Stimulated activated CD8-positive, alpha-beta memory T cell treated with anti-CD3 and anti-CD28 coated beads, Interleukin-7, amount 100 ng/mL, for 1 hour (primary cell): ENCODE measurements at places on chromosomes 2 and 18.

DNA sequence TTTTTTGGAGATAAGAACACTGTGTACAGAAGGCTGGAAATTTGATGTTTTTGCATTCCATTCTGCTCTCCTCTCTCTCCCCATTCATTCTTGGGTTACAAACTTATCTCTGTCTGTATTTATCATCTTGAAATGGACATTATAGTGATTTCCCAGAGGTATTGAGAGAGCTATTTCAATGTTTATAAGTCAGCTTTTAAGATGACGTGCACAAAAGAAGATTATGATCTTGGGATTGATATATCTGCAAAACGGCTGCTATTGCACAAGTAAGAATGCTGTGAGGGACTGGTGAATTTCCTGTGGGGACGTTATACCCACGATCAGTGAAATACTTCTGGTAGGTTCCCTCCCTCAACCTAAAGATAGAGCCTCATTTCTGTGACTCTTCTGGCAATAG is 61.0 kb upstream of the DTNA start:
- no peak for DNase-seq

- DNase-seq, result no peak
These were observed 1.8 kb upstream of the PCARE start for GRCh38 chr2:29075894-29076705.

- DNase-seq, result no peak
These were observed 709.5 kb upstream of the ACVR2A start for GRCh38 chr2:147135376-147135775.

GRCh38 chr18:70154591-70155194 is 50.8 kb downstream of the RTTN start:
- no peak for DNase-seq

DNA sequence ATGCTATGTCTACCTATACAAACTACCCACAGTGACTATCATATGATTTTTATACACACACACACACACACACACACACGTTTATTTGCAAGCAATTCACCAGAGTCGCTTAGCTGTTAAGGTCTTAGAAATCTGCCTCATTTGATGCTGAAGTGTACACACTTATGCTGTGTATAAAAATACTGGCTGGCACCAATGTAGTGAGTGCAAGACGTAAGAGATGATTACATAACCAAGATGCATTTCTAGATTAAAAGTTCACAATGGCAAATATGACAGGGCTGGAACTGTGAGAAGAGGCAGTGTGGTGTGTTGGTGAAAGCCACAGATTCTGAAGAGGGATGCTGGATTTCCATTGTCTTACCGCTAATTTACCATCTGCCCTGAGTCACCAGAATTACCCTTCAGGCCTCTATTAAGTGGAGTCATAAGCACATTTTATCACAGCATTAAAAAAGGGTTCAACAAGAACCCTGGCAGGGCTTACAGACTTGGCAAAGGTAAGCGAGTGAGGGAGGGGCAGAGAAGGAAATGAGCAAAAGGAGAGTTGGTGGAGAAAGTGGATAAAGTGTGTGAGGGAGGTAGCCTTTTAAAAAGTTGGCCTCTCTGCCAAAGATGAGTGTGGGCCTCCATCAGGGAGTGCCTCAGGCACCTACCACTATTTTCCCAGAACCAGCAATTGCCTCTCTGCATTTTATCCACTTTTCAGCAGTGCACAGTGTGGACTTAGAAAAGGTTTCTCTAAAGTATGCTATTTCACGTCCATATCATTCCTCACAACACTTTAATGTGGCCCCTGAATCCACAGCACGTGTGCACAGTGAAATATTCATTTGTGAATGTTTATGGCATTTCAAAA is 21.5 kb downstream of the MEIS1 start:
- no peak for DNase-seq

- DNase-seq, result no peak
These were observed 279.3 kb downstream of the CDH19 start for GRCh38 chr18:66324616-66325015.

GRCh38 chr2:37833423-37833822 is 91.7 kb upstream of the RMDN2 start:
- peak; percentile 7 for DNase-seq

DNA sequence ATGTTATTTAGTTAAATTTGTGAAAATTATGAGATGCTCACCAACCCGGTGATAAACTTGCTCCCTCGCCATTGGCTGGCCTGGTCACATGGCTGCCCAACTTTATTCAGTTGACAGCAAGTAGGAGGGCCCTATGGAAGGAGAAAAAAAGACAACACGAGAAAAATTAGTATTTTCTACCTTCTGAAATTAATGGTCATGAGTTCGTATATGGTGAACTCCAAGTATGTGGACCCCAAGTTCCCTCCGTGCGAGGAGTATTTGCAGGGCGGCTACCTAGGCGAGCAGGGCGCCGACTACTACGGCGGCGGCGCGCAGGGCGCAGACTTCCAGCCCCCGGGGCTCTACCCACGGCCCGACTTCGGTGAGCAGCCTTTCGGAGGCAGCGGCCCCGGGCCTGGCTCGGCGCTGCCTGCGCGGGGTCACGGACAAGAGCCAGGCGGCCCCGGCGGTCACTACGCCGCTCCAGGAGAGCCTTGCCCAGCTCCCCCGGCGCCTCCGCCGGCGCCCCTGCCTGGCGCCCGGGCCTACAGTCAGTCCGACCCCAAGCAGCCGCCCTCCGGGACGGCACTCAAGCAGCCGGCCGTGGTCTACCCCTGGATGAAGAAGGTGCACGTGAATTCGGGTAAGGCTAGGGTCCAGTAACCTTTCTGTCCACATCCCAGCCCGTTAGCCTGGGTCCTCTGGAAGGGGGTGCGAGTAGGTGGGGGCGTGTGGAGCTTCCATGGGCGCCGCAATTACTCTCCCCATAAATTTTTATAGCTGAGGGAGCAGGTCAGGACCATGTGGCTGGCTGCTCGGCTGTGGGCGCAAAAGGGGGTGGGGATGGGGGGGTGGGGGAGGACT is at the start of gene HOXD4:
TSS of gene HOXD4 (plus strand) at position 109 of the 846 bp plus-strand sequence. CDS start at position 193, 84 bp downstream.
- DNase-seq, result no peak

DNA sequence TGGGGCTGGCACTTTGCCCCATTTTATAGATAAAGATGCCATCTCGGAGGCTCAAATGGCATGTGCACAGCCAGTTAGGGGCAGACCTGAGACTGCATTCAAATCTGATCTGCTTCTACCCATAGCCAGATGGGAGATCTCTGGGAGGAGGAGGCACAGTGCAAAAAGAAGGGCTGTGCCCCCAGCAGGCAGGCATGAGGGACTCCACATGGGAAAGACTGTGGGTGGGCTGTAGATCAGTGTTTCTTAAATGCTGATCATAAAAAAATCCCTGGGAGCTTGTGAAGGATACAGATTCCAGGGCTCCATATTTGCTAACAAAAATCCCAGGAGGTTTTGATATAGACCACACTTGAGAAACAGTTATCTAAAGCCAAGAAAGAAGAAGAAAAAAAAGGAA is 15.2 kb downstream of the PAX8 start:
- DNase-seq, result no peak

DNA sequence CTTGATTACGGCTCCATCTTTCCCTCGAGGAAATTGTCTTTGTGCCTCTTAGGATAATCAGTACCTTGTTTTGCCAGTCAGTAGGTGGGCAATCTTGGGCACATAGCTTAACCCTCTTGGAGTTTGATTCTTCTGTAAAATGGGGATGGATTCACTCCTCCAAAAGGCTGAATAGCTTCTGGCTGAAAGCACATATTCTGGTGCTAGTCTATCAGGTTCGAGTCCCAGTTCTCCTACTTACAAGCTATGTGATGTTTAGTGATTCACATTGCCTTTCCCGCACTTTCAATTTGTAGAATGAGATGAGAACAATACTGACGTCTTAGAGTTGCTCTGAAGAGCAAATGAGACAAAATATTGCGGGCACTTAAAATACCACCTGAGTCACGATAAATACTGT is 43.9 kb downstream of the ATIC start:
- DNase-seq, result no peak

- no peak for DNase-seq
These were observed 172.7 kb downstream of the HRH4 start for GRCh38 chr18:24633121-24633520.

DNA sequence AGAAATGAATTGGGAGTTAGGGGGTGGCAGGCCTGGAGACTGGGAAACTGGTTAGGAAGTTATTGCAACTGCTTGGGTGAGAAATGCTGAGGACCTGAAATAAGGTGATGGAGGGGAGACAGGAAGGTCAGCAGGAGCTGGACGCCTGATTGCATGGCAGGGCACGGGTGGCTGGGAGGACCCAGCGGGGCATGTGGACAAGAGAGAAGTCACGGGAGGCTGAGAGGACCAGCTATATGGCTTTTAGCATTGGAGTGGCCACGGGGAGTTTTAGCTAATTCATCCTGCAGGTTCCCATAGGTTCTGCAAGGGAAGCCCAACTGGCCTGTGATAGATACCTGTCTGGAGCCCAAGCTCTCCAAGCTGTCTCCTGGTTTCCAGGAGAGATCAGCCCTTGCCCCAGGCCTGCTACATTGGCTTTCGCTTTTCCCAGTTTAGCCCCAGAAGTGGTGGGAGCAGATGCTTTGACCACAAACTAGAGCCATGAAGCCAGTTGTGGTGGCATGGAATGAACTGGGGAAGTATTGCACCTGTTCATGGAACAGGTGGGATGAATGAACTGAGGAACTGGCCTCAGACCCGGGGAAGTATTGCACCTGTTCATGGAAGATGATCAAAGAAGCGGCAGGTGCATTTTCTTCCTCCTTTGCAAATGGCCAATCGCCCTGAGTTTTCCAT is 93.6 kb upstream of the TAF1B start:
- no peak for DNase-seq

- no peak for DNase-seq
These were observed 263.2 kb downstream of the LTBP1 start for GRCh38 chr2:33209976-33210375.

GRCh38 chr2:63834401-63834800 is 7.3 kb upstream of the UGP2 start:
- no peak for DNase-seq

DNA sequence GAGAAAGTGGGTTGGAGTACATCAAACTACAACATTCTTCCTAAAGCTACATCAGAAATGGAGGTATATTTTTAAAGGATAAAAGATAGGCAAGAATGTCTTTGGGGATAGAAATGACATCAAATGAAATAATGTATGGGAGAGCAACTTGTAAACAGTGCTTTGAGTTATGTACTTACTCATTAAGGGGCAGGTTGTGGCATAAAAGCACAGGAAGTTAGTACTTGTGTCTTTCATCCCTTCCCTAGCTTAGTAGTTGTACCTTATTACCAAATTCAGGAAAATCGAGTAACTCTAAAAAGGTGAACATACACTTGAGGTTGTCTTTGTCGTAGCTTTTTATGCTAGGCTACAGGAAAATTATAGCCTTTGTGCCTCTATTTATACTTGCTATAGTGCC is 28.9 kb downstream of the PPP1CB start:
- DNase-seq, result no peak

- no peak for DNase-seq
These were observed 3.1 kb downstream of the DLX1 start for GRCh38 chr2:172088245-172089004.

GRCh38 chr2:69979902-69980807 is 18.7 kb upstream of the ASPRV1 start:
- DNase-seq, result no peak

DNA sequence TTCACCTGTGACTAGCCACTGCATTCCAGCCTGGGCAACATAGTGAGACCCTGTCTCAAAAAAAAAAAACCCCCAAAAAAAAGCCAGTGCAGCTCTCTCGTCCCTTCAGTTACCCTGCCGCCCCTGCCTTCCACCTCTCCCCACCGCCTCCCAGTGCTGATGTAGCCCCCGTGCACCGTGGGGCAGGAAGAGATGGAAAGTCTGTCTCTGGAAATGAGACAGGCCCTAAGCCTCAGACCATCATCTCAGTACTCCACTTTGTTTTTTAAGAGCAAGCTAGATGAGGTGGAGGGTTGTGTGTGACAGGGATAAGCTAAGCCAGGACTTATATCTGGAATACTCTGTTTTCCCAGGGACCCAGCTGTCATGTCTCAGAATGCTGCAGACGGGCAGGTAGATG is 32.0 kb downstream of the MERTK start:
- DNase-seq, result no peak
